ENCODE measurements at places on chromosomes 12 and 14. TPM values are rescaled to one million over a fixed set of nuclear protein-coding genes. Genes with fewer than 3 reads are reported as not detected.

DNA sequence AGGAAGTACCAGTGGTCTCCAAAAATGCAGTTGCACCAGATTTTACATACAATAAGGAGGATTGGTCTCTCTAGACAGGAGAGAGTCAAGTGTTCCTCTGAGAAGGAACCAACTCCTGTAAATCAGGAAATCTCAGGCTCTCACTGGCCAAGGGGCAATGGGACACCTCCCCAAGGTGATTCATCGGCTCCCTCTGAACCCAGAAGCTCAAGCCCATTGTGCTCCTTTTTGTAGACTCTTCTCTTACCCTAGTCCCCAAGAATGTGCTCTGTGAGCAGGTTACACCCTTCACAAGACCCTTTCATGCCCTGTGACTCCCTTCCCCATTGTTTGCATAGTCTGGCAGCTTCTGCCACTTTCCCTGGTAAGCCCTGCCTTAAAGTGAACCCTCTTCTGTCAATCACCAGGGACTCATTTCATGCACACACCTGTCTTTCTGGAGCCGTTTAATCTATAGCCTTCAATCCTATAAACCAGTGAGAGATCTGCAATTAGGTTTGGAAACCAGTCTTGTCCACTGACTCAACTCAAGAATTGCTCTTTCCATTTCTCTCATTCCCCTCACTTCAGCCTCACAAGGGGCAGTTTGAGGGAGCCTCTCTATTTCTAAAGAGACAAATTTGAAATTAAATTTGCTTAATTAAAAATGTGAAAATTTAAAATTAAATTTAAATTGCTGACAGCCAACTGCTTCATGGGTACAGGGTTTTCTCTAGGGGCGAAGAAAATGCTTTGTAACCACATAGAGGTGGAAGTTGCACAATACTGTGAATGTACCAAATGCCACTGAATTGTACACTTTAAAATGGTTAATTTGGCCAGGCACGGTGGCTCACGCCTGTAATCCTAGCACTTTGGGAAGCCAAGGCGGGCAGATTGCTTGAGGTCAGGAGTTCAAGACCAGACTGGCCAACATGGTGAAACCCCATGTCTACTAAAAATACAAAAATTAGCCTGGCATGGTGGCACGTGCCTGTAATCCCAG, 38.3 kb upstream of the LTA4H start:
- no peak for DNase-seq

DNA sequence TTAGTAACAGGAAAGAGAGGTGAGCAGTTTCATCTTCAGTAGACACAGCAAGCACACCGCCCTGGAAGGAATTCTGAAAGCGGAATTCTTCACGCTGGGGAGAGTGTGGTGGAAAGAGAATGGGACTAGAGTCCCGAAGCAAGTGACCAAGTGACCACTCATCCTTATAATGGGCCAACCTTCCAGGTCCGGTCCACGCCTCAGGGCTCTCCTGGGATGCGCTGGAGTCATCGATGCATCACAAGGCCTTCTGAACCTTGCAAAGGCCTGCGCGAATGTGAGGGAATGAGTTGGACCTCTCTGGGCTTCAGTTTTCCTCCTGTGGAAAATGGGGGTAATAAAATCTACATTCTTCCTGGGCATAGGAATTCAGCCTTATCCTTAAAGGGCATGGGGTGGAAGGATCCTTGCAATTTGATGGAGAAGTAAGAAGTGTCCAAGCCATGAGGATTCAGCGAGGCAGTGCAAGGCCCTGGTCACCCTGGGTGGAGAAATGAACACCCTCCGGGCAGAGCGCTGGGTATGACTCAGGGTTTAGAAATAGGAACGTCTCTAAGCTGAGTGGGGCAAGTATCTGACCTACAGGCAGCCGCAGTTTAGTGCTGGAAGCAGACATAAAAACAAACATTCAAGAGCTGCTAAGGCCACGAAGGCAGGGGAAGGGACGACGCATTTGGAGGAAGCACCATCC, 97.7 kb downstream of the SETD3 start:
- DNase-seq, result no peak

CLSTN3 gene
- total RNA-seq, result 33.9 TPM

- no peak for DNase-seq
Measured at GRCh38 chr14:100896369-100897060, 7.0 kb downstream of the RTL1 start.

ATL1 gene
- 1.2 TPM for total RNA-seq

- no peak for DNase-seq
Measured at GRCh38 chr14:99961826-99962518, 103.2 kb upstream of the EVL start.

GRCh38 chr14:99972748-99973466, 92.3 kb upstream of the EVL start:
- DNase-seq, result no peak

GRCh38 chr14:23252420-23253333, 14.9 kb downstream of the RNF212B start:
- no peak for DNase-seq

- no peak for DNase-seq
Measured at GRCh38 chr12:93698307-93699092, 21.3 kb downstream of the CRADD start.

NKX2-1 gene
- total RNA-seq, result not detected

- DNase-seq, result no peak
Measured at GRCh38 chr12:110223777-110224378, 57.2 kb upstream of the ATP2A2 start.

GRCh38 chr12:130976171-130976720, 22.5 kb downstream of the ADGRD1 start:
- DNase-seq, result no peak

ADGRD1 gene
- total RNA-seq, result not detected

GRCh38 chr12:17976202-17976601, 113.8 kb downstream of the RERGL start:
- DNase-seq, result no peak

DNA sequence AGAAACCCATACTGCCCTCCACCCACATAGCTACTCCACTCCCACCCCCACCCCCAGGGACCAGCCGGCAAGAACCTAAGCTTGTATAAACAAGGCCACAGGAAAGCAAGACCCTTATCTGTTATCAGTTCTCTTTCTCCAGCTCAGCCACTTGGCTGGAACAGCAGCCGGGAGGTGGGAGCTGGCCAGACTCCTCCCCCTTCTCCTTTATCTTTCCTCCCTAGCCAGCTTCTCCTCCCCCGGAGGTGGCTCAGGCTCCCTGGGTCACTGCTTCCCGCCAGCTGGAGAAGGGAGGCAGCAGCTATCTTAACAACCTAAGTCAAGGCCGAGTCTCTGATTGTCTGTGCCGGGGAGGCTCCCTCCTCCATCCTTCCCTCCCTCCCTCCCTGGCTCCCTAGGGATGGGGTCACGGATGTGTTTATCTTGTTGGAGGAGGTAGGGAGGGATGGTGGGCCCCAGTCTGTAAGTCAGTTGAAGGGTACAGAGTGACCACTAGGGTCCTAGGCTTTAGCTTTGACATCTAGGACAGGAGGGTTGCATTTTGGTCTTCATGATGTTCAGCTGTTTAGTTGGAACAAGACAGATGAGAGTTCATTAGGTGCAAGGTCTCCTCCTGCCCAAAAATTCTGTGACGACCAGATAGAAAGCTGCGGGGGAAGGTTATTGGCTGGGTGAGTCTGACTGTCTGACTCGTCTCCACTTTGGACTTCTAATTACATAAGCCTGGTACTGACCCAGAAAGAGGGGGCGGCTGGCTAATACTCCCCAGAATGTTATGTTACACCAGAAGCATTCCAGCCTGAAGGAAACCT, 29.7 kb downstream of the ZFP36L1 start:
- no peak for DNase-seq

DNA sequence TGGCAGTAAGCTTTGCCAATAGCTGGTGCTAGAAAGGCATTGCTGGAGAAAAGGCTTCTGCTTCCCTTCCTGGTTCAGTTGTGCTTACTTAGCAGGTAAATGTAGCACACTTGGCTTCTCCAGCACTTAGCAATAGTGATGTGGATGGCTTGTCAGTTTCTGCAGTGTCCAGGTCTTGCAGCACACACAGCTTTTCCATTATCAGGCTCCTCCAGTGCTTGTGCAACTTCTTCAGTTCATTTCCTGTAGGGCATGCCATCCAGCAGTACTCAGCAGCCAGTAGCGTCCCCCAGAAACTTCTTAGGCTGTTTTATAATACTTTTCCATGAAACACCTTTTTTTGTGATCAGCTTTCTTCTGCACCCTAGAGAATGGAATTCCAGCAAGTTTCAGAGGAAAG, 154.6 kb downstream of the SLC6A15 start:
- DNase-seq, result no peak

NRIP2 gene
- not detected for total RNA-seq

DNA sequence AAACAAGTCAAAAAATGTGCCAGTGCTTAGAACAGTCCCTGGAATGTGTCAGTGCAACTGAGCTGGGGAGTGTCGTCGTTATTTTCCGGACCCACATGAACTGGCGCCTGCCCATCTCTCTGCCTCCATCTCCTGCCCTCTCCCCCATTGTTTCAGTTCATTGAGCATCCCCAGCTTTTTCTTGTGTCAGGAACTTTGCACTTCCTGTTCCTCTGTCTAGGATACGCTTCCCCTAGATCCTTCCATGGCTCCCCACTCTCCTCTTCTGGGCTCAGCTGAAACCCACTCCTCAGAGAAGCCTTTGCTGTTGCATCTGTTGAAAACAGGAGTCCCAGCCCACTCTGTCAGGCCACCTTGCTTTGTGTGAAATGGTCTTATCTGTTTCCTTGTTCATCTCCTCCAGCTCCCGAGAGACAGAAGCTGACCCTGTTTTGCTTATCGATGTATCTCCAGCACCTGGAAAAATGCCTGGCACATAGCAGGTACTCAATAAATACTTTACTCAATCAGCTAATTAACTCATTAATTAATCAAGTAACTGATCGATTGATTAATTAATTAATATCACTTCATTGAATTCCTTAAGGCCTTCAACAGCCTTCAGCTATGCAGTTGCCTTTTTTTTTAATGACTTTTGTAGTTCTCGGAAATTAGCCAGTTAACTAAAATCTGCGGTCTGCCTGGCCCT, 2.7 kb upstream of the SCARB1 start:
- no peak for DNase-seq

DNA sequence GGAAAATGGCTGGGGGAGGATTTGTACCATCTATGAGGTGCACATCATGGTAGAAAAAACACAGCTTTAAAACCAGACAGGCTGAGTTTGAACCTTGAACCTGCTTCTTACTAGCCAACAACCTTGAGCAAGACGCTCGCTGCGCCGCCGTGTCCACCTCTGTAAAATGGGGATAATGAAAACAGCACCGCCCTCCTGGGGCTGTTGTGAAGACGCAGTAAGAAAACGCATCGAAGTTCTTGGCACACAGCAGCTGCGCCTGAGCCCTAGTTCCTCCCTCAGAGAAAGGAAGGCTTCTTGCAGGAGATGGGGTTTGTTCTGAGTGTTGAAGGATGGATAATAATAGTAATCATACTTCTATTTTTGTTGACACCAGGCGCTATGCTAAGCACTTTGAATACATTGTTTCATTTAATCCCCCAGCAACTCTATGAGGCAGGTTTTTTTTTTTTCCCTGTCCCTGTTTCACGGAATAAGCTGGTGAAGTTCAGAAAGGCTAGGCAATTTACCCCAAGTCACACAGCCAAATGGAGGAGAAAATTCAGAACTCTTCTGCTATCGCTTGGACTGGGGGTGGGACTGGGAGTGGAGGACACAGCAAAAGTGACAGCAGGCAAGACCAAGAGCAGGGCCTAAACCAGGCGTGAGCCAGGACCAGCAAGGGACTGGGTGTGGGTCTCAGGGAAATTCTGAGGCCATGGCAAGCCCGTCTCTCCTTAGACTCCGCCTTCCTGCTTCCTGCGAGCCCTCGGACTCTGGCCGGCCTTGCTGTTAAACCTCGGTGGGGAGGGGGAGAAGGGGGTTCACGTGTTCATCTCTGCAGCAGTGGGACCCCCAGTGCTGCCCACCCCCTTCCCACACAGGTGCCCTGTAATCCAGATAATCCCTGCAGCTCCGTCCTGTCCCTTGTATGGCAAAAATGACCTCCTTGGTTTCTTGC, 97.5 kb downstream of the LRRC74A start:
- DNase-seq, result no peak

DNA sequence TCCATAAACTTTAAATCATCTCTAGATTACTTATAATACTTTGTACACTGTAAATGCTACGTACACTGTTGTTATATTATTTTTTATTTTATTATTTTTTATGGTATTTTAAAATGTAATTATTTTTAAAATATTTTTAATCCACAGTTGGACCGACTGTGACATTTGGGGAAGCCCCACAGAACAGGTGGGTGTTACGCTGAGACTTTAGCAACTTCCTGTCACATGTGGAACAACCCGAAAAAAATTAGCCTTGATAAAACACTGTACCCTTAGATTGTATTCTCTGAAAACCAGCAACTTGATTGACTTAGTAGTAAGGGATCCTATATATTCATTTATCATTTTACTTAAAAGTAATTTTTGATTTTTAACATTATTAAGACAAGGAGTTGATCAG, 1755.7 kb upstream of the SEL1L start:
- DNase-seq, result no peak

GRCh38 chr12:96186607-96187301, 7.4 kb upstream of the ELK3 start:
- peak; percentile 23 for DNase-seq

DNA sequence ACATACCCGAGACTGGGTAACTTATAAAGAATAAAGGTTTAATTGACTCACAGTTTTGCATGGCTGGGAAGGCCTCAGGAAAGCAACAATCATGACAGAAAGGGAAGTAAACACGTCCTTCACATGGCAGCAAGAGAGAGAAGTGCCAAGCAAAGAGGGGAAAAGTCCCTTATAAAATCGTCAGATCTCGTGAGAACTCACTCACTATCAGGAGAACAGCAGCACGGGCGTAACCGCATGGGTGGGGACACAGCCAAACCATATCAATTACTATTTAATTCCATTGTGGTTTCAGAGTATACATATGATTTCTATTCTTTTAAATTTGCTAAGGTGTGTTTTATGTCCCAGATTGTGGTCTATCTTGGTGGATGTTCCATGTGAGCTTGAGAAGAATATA, 117.9 kb downstream of the SCAF11 start:
- DNase-seq, result no peak

GRCh38 chr14:80215756-80216581, 4.7 kb upstream of the DIO2 start:
- no peak for DNase-seq

DNA sequence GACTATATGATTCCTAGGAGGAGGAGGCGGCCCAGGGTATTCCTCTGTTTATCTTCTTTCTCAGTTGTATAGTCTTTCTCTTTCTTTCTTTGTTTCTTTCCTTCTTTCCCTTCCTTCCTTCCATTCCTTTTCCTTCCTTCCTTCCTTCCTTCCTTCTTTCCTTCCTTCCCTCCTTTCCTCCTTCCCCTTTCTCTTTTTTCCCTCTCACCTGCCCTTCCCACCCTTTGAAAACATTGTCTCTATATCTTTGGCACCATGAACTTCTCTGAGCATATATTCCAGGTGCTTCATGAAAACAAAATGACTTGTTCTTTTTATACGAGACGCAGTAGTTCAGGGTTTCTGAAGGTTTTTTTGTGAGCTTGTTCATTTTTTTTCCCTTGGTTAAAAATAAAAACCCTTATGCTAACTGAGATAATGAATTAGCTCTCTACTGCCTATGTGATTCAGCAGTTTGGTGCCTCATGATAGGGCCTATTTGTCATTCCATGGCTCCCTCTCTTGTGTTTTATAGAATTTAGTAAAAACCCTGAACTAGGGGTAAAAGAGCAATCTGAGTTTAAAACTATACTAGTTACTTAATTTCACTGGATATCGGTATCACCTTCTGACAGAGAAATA, 3.2 kb upstream of the TESPA1 start:
- DNase-seq, result no peak

KERA gene
- not detected for total RNA-seq

Data from CD4-positive, alpha-beta T cell (primary cell).